Aorta (tissue), 5 donors: ENCODE measurements at places on chromosomes 1 and 21. TPM values are rescaled to one million over a fixed set of nuclear protein-coding genes. Genes with fewer than 3 reads are reported as not detected.

GRCh38 chr1:150152772-150153456, 3.2 kb downstream of the PLEKHO1 start:
- no peak for DNase-seq

GRCh38 chr21:25907573-25908275, 173.0 kb downstream of the GABPA start:
- DNase-seq, result no peak

- no peak for DNase-seq
Observed at GRCh38 chr21:35252831-35253230, 203.7 kb upstream of the RUNX1 start.

GRCh38 chr1:18938707-18939070, 17.8 kb downstream of the IFFO2 start:
- DNase-seq, result no peak

Gene PAPPA2
- total RNA-seq, result 4.3 TPM
